HT1080 (cell line): ENCODE measurements at places on chromosomes 6 and 20. TPM values are rescaled to one million over a fixed set of nuclear protein-coding genes. Genes with fewer than 3 reads are reported as not detected.
A peak's percentile ranks its signal among the peaks of the same experiment; 100 is the strongest.

Gene SNX3
- 122 and 149 TPM in 2 replicates for total RNA-seq

- no peak for DNase-seq
Measured at GRCh38 chr6:52910091-52910490, 593 bp upstream of the GSTA3 start.

DNA sequence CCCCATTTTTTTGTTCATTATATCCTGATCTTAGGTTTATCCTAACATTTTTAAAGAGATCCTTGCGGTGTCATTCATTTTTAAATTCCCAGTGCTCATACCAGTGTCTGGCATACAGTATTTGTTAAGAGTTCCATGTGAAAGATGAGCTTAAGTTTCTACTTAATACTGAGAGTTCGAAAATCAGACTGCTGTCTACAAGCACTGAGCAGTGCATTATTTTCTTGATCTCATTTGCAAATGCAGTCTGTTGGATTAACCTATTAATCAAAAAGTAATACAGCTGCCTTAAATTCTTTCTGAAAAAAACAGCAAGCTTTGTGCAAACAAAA lies 663 bp downstream of the COQ3 start:
- no peak for DNase-seq

- DNase-seq = no peak
Measured at GRCh38 chr6:28436404-28436803, 6.9 kb downstream of the ZSCAN23 start.

Gene DEFB132
- total RNA-seq = not detected in 2 replicates

DNA sequence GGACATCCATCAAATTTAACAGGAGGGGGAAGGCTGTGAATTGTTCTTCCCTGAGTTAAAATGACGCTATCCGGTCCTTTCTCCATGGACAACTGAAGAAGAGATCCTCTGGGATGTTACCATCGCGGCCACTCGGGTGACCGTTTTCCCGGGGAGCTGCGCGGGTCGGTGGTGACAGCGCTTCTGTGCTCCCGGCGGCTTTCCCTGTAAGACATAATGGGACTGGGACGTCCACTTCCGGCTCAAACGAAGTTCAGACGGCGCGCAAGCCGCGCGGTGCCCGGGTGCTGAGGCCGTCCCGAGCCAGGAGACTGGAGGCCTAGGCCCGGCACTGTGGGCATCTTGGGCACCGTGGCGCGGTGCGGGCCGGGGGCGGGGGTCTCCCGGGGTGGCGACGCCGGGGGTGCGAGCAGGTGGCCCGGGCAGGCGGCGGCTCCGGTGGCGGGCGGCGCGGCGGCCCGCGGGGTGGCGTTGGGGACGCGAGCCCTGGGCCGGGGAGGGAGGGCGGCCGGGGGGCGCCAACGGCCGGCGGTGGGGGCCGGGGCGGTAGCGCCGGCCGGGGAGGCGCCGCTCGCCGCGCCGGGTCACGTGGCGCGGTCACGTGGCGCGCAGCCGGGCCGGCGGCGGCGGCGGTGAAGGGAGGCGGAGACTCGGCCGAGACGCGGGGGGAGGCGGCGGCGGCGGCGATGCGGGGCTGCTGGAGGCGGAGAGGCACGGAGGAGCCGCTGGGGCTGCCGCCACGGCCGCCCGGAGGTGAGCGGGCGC lies 63.6 kb downstream of the GTF2H5 start:
- DNase-seq = peak; percentile 63

DNA sequence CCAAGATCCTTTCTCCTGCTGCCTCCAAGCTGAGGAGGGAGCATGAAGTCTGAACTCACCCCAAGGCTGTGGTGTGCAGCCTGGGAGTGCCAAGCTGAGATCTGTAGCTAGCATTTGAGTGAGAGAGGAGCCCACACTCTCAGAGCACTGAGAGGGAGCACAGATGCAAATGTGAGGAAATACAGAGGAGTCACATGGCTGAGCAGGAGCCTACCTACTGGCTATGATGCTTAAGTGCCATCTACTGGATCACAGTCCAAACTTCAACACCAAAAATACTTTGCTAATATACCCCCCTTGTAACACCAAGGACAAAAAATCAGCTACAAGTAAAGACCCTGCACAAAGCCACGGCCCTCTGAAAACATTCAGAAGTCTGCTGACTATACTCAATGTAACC lies 94.4 kb upstream of the IMPG1 start:
- peak; percentile 4 for DNase-seq

DNA sequence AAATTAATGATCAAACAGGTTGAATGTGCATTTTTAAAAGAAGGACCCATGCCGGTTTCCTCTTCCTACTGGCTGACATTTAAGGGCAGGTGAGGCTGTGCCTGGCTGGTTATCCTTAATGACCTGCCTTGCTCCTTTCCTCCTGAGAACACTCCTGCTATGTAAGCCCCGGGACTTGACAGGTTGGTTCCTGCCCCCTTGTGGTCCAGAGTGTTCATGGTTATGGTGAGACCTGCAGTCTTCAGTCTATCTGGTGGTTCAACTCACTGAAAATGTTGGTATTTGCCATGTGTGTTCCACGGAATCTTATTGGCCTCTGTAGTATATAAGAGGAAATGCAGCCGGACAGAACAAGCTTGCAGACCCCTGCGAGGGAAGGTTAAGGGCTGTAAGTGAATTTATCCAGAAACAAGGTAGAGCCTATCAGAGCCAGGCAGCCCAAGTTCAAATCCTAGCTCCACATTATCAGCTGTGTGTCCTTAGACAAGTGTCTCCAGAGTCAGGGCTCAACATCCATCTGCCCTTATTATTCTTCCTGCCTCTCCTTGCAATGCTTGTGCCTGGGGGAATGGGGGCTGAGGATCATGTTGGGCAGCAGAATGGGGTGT lies 5.2 kb upstream of the BPIFA3 start:
- DNase-seq = peak; percentile 29

GRCh38 chr6:170208651-170209353 lies 82.1 kb downstream of the DLL1 start:
- no peak for DNase-seq

- no peak for DNase-seq
Measured at GRCh38 chr6:34760108-34760507, 2.8 kb downstream of the SNRPC start.

GRCh38 chr6:53959717-53960116 lies 151.5 kb upstream of the MLIP start:
- no peak for DNase-seq

GRCh38 chr6:6365242-6365641 lies 44.8 kb upstream of the F13A1 start:
- no peak for DNase-seq

GRCh38 chr20:42982218-42982617 lies 207.5 kb downstream of the PTPRT start:
- no peak for DNase-seq

DNA sequence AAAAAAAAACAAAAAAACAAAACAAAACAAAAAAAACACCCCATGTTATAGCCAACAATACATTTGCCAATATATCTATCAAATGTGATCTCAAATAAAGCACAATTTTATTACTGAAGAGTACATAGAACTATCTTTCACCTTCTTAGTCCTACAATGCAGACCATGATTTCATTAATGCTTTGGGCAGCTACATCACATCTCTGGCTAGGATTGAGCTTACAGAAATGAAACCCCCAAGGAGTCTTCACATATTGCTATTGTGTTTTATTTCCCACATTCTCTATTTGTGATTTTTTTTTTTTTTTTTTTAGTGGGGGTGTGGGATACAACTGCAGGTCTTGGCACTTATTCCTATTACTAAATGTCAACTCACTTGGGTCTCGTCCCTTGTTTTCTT lies 189.3 kb downstream of the BACH2 start:
- no peak for DNase-seq

DNA sequence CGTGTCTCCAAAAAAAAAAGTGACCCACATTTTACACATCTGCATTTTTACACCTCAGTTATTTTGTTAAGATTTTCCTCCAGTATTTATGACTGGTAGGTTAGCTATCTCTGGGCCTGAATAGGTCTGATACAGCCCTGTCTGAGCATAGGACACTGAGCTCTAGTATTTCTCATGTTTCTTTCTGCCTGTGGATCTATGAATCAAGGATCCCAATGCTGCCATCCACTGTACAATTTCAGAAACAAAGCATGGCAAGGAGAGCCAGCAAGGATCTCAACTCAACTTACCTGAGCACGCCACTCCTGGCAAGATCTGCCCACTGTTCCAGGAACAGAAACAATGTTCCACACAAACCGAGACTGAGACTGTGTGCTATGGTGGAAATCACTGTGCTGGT lies 36.4 kb upstream of the ENPP5 start:
- no peak for DNase-seq

Gene ITPR3
- 32.5 and 38.3 TPM in 2 replicates for total RNA-seq

GRCh38 chr6:142913036-142913510 lies 31.9 kb downstream of the HIVEP2 start:
- no peak for DNase-seq

GRCh38 chr6:166151798-166152197 lies 15.9 kb downstream of the TBXT start:
- DNase-seq = no peak

- no peak for DNase-seq
Measured at GRCh38 chr6:1714654-1715053, 104.9 kb downstream of the FOXC1 start.

- no peak for DNase-seq
Measured at GRCh38 chr6:10722570-10722819, 375 bp upstream of the TMEM14C start.

GRCh38 chr6:4258733-4259132 lies 123.4 kb upstream of the ECI2 start:
- DNase-seq = no peak

Gene GRM1
- total RNA-seq = 0.03 TPM in 1 of 2 replicates, not detected in the other

Gene FBXO9
- 25.2 and 33.9 TPM in 2 replicates for total RNA-seq

DNA sequence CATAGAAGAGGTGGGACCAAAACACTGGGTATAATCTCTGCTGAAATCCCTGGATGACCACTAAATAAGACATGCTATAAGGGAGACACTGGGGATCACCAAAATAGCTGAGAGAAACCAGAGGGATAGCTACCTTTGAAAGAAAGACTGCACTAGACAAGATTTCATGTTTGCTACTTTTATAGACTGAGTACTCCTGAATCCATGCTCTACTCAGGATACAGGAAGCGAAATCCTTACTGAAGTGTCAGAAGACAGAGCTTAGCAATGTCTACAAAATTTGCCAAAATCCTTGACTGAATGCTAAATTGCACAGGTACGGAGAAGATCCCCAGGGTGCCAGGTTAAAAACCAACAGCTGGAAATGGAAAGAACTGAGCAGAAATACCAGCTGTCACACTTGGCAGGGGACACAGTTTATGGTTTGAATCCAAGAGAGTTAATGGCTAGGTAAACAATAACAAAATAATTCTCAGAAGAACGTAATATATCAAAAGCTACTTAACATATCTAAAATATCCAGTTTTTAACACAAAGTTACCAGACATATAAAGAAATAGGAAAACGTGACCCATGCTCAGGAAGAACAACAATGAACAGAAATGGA lies 125.4 kb downstream of the MAN1A1 start:
- no peak for DNase-seq

DNA sequence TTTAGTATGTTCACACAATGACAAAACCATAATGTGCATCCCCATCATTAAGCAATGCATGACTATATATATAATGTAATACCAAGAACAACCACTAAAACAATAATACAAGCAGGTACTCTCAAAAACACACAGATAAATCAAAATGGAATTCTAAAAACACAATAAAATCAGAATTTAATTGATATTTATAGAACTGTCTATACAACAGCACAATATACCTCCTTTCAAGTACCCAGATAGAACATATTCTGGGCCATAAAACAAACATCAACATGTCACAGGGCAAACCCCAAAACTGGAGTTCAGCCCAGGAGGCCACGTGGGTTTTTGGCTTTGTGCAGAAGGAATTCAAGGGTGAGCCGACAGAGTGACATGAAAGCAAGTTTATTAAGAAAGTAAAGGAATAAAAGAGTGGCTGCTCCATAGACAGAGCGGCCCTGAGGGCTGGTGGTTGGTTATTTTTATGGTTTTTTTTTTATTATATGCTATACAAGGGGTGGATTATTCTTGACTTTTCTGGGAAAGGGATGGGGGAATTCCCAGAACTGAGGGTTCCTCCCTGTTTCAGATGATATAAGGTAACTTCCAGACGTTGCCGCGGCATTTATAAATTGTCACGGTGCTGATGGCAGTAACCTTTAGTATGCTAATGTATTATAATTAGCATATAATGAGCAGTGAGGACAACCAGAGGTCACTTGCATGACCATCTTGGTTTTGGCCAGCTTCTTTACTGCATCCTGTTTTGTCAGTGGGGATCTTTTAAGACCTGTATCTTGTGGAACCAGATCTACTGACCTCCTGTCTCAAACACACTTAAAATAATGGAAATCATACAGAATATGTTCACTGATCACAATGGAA lies 5.6 kb downstream of the RAB23 start:
- no peak for DNase-seq

GRCh38 chr6:154548130-154548830 lies 37.8 kb upstream of the CNKSR3 start:
- DNase-seq = no peak

Gene FKBP1C
- 0.17 and 0.69 TPM in 2 replicates for total RNA-seq

DNA sequence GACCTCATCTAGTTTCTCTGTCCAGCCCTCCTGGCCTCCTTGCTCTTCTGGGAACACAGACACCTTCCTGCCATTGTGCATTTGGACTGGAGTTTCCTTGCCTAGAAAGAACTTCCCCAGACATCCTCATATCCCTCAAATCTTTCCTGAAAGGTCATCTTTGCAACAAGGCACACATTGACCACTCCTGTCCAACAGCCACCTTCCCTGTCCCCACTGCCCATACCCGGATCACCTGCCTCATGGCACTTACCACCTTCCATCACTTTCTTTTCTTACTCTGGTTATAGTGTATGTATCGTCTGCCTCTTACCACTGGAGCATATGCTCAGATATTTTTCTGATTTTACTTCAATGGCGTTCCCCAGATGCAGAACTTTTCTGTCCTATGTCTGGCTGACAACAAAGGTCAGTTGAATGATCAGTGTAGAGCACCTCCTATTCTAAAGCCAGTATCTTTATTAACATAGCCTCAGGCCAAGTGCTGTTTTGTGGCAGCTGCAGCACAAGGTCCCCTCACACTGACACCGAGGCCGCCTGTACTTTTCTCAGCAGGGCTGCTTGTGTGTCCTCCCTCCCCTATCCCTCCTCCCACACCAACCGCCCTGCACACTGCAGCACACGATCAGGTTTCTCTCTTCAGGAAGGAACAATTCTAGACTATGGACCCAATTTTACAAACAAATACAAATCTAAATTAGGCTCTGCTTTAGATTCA lies 4.1 kb downstream of the HLA-C start:
- no peak for DNase-seq

GRCh38 chr6:91691449-91691848 lies 1104.6 kb upstream of the MAP3K7 start:
- DNase-seq = no peak

DNA sequence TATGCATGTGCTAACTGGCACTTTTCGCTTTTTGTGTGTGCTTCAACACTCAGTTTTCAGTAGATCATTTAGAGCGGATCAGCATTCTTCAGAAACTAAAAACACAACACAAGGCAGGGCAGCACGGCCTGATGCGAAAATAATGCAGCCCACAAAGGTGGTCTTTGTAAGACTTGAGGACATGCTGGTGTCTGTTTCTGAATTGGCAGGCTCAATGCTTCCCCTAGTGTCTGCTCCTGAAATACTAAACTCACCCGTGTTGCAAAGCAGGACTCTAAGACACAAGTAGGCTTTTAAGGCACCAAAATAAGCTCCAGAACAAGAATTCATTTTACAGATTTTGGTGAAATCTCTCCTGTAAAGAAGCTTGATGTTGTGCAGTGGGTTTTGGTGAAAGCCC lies 676.5 kb downstream of the TENT5A start:
- DNase-seq = peak; percentile 15

GRCh38 chr20:9839626-9840025 lies 750 bp upstream of the PAK5 start:
- no peak for DNase-seq
